ENCODE measurements at places on chromosomes 2 and 18.

DNA sequence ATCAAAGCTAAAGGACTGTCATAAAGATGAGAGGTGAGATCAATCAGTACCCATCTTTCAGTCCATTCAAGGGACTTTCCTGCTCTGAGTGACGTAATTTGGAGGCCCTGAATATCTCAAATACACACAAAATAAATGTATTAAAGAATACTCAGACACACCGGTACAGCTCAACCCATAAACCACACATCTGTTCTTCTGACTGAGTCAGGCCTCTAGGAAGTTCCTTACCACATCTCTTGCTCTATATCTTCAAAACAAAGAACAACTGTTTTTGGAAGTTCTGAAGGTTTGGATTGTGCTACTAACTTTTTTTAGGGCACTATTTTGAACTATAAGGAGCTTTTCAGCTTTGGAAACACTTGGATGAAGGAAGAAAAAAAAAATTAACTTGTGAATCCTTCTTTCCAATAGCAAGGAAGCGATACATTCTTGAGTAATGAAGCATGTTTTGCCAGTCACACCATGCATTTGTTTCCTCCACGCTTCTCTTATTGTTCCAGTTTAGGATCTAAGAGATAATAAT lies 866.5 kb upstream of the VRK2 start:
- H3K36me3 ChIP-seq: no peaks in the 10 kb centered on the region
- DNase-seq: no peak
- H3K27ac ChIP-seq: no peak overlapping the region
- H3K27me3 ChIP-seq: no peaks in the 10 kb centered on the region
- no peaks in the 10 kb centered on the region for H3K4me1 ChIP-seq

GRCh38 chr18:3179430-3180089 lies 40.2 kb downstream of the MYOM1 start:
- peaks cover 25% of the 10 kb centered on the region for H3K4me1 ChIP-seq
- DNase-seq: no peak
- H3K4me3 ChIP-seq: no peak overlapping the region
- H3K36me3 ChIP-seq: peaks cover 45% of the 10 kb centered on the region
- no peaks in the 10 kb centered on the region for H3K27me3 ChIP-seq
- no peak overlapping the region for H3K27ac ChIP-seq

DNA sequence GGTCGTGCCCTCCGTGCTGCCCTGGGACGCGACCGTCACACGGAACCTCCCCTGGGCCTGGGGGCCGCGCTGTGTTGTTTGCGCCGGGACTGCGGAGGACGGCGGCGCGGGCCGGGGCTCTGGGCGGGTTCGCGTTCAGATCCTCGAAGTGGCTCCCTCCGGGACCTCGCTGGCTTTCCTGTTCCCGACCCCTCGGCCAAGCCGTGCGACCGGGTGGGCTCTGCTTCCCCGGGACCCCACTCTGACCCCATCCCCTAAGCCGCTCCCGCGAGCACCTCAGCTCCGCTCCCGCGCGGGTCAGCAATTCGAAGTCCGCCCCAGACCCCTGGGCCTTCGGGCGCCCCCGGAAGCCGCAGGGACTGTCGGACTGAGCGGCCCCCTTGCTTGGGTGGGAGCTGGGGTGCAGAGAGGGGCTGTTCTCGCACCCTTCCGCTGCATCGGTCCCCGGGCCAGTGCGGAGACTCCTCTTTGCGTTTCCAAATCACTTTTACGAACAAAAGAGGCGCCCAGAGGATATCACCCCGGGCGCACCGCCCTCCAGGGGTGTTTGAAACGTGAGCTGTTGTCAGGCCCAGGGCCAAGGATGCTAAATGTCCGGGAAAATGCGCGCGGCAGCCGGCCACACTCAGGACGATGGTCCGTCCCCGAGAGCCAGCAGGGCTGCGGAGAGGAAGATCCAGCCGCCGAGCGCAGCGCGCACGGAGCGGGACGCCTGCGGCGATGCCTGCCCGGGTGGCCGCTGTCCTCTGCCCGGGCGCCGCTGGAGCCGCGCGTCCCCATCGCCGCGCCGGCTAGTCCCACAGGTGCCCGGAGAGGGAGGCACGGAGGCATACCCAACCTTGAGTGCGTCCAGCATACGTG lies 73.5 kb downstream of the ZCCHC2 start:
- no peaks in the 10 kb centered on the region for H3K4me1 ChIP-seq
- peak overlapping the region; percentile 55 for H3K4me3 ChIP-seq
- peaks cover 4% of the 10 kb centered on the region for H3K27me3 ChIP-seq
- no peaks in the 10 kb centered on the region for H3K36me3 ChIP-seq
- no peak for DNase-seq

DNA sequence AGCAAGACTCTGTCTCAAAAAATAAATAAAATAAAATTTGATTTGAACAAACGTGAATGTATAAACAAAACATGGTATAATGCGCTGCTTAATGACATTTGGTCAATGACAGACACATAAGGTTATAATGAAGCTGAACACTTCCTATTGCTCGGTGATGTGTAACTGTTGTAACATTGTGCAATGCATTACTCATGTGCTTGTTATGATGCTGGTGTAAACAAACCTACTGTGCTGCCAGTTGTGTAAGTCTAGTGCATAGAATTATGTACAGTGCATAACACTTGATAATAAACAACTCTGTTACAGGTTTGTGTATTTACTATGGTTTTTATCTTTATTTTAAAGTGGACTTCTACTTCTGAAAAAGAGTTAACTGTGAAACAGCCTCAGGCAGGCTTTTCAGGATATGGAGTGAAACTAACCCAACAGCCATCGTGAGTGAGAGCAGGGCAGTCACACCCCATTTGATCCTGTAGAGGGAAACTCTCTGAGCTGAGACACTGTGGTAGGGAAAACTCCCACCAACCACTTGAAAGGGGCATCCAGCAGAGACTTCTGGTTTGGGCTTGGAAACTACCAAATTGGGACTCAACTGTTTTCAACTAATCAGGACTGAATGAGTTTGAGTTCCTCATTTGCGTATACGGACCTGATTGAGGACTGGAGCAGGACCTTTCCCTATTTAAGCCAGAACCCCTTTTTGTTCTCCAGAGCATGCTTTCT lies 8.7 kb upstream of the RPRD1A start:
- H3K27ac ChIP-seq: no peak overlapping the region
- DNase-seq: no peak
- H3K36me3 ChIP-seq: no peaks in the 10 kb centered on the region
- no peaks in the 10 kb centered on the region for H3K27me3 ChIP-seq
- H3K4me1 ChIP-seq: no peaks in the 10 kb centered on the region

DNA sequence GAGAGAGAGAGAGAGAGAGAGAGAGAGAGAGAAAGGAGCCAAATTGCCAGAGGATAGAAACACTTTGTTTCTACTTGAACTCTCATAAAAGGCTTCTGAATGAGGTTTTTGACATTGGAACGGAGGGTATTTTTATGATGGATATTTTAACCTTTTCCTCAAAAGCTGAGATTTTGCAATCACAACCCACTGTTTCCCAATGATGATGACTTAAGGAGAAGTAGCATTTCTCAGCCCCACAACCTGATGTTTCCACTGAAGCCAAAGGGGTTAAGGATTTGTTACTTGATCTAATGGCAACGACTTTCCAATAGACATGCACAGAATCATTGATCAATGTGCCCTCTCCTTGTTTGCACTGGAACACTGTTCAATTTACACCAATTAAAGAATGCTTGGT lies 67.1 kb upstream of the POU3F3 start:
- no peak overlapping the region for H3K4me3 ChIP-seq
- DNase-seq: no peak
- H3K4me1 ChIP-seq: no peaks in the 10 kb centered on the region
- H3K36me3 ChIP-seq: no peaks in the 10 kb centered on the region

GRCh38 chr2:237874585-237875161 lies 15.2 kb downstream of the RAMP1 start:
- H3K36me3 ChIP-seq: peaks cover 8% of the 10 kb centered on the region
- no peak overlapping the region for H3K27ac ChIP-seq
- no peaks in the 10 kb centered on the region for H3K27me3 ChIP-seq
- DNase-seq: no peak
- no peak overlapping the region for H3K4me3 ChIP-seq

GRCh38 chr2:169066897-169067296 lies 2.5 kb upstream of the DHRS9 start:
- no peaks in the 10 kb centered on the region for H3K4me1 ChIP-seq
- no peak overlapping the region for H3K4me3 ChIP-seq
- H3K36me3 ChIP-seq: no peaks in the 10 kb centered on the region
- DNase-seq: no peak
- no peaks in the 10 kb centered on the region for H3K27me3 ChIP-seq
- no peak overlapping the region for H3K27ac ChIP-seq

- no peaks in the 10 kb centered on the region for H3K4me1 ChIP-seq
- no peak overlapping the region for H3K4me3 ChIP-seq
- H3K27me3 ChIP-seq: no peaks in the 10 kb centered on the region
Measured at GRCh38 chr2:76678383-76679024, 843.7 kb downstream of the LRRTM4 start.

DNA sequence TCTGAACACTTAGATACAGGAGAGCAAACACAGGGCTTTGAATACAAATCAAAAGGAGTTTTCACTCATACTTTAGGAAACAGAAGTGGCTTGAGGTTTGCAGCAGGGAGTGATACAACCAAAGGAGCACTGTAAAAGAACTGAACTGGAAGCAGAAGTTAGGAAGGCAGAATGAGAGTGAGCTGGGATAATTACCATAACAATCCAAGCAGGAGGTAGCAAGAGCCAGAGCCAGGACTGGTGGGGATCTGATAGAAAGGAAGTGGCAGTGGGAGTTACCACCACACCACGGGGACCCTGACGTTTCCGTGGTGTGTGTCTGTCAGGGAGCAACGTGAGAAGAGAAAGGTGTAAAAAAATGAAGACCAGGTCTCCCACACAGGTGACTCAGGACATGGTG lies 81.3 kb upstream of the EPB41L3 start:
- DNase-seq: no peak
- H3K4me1 ChIP-seq: no peaks in the 10 kb centered on the region
- H3K4me3 ChIP-seq: no peak overlapping the region
- no peak overlapping the region for H3K27ac ChIP-seq
- no peaks in the 10 kb centered on the region for H3K27me3 ChIP-seq
- H3K36me3 ChIP-seq: no peaks in the 10 kb centered on the region

DNA sequence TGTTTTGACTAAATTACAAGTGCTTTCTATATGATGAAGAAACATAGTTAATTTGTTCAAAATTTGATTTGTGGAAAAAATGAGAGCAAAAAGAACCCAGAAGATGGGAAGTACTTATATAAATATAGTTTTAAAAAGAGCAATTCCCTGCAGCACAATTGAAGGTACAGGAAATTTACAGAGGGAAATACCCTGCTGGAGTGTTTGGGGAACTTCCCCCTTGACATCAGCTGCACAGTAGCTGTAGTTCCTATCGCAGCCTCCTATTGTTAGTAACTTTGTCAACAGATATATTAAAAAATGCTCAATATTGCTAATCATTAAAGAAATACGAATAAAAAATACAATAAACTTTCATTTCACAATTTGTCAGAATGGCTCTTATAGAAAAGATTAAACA lies 1118.8 kb upstream of the ZEB2 start:
- DNase-seq: no peak
- no peaks in the 10 kb centered on the region for H3K4me1 ChIP-seq
- H3K27me3 ChIP-seq: no peaks in the 10 kb centered on the region

- no peak overlapping the region for H3K27ac ChIP-seq
- H3K4me3 ChIP-seq: no peak overlapping the region
- H3K36me3 ChIP-seq: no peaks in the 10 kb centered on the region
- no peaks in the 10 kb centered on the region for H3K4me1 ChIP-seq
- no peak for DNase-seq
- H3K27me3 ChIP-seq: no peaks in the 10 kb centered on the region
Measured at GRCh38 chr2:23301136-23301535, 83.8 kb upstream of the KLHL29 start.

DNA sequence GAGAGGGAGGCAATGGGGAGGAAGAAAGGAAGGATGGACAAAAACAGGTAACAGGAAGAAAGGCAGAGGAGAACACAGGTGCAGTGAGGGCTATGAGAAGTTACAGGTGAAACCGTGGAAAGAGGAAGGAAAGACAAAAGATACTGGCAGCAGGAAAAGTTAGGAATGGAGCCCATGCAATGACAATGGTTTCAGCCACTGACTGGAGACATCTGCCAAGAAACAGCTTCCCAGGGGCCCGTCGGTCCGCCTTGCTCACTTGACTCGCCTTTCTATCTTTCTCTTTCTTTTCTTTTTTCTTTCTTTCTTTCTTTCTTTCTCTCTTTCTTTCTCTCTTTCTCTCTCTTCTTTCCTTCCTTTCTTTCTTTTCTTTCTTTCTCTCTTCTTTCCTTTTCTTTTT lies 37.5 kb downstream of the ST8SIA5 start:
- no peak overlapping the region for H3K4me3 ChIP-seq

- no peak overlapping the region for H3K4me3 ChIP-seq
- H3K4me1 ChIP-seq: no peaks in the 10 kb centered on the region
- H3K36me3 ChIP-seq: no peaks in the 10 kb centered on the region
- DNase-seq: no peak
Measured at GRCh38 chr2:48934807-48935206, 179.3 kb upstream of the LHCGR start.

DNA sequence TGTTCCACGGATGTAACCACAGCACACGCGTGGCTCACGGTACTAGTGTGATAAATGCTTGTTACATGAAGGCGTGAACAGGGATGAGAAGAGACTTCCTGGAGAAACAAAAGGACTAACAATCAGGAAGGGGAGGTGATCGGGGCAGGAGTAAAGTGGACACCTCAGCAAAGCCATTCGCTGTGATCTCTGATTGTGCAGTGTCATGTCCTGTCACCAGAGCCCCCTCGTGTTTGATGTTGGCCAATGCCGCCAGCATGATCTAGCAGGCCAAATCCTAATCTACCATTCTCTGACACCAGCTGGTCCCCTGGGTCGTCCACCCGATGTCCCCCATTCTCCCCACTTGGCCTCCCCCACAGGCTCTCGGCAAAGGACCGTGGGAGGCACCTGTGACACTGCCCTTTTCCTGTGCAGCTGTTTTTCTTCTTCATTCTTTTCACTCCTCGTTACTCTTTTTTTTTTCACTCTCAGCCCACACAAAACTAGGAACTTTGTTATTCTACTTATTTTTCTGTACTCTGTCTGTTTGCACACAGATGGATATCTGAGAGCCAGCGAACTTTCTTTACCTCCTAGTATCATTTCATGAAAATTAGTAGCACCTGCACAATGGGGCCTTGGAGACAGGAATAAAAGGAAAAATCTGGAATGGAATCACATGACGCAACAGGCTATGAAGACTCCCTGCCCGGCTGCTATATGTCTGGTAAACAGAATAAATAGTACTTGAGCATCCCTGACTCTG lies 146.8 kb downstream of the TGIF1 start:
- peak overlapping the region; percentile 97 for H3K27ac ChIP-seq
- H3K27me3 ChIP-seq: no peaks in the 10 kb centered on the region
- no peaks in the 10 kb centered on the region for H3K36me3 ChIP-seq

Measured in right atrium auricular region (tissue), 2 donors.